ENCODE measurements at places on chromosomes 1 and 21.

DNA sequence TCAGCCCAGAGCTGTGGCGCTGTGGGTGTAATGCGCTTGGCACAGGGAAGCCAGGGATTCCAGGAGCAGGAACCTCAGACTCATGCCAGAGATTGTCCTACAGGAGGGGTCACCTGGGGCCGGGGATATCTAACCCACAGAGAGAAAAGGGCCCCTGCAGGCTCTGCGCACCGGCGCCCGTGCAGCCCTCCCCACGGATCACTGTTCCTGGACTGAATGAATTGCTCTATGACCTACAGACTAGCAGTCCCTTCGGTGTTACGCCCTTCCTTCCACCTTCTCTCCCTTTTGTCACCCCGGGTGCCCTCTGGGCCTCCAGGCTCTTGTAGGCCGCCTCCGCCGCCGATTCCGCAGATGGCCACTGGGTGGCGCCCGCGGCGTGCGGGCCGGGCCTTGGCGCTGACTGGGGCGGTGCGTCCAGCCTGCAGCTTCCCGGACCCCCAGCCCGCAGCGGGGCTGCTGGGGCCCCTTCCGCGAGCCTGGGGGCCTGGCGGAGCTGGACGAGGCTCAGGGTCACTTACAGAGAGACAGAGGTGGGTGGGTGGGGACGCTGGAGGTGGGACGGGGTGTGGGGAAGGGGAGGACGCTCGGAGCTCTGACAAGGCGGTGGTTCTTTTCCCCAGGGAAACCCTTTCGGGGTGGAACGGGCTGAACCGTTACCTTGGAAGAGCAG, 101.3 kb downstream of the IER5 start:
- DNase-seq = peak; percentile 76

- DNase-seq = no peak
Observed at GRCh38 chr1:183572721-183573120, 17.5 kb downstream of the NCF2 start.

GRCh38 chr1:19079541-19080472, 123.3 kb upstream of the IFFO2 start:
- DNase-seq = no peak

DNA sequence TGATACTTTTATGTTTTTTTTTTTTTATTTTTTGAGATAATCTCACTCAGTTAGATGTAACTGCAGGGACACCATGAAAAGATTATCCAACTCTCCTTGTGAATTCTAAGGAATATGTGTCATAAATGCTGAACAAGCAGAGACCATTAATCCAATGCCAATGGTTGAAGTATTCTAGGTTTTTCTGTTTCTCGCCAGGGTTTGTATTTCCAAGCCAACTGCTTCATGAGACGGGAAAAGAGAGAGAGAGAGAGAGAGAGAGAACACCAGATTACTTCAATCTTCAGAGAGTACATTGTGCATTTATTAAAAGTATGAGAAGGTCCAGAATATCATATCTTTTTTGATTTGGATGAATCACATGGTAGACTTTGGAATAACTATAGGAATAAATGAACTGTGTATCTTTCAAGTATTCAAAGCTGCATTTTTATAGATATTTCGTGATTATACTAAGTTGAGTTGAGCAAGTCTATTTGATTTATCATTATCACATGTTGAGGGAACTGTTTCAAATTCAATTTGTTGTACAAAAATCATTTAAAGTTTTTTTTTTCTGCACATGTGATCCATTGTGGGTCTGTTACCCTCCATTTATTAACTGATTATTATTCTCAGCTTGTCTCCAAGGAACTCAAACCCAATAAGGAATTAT, 108.4 kb downstream of the PLA2G4A start:
- DNase-seq = no peak

- peak; percentile 64 for DNase-seq
Observed at GRCh38 chr1:1407636-1408318, 684 bp upstream of the MRPL20 start.

- DNase-seq = no peak
Observed at GRCh38 chr21:24183077-24183476, 1424.2 kb downstream of the MRPL39 start.

DNA sequence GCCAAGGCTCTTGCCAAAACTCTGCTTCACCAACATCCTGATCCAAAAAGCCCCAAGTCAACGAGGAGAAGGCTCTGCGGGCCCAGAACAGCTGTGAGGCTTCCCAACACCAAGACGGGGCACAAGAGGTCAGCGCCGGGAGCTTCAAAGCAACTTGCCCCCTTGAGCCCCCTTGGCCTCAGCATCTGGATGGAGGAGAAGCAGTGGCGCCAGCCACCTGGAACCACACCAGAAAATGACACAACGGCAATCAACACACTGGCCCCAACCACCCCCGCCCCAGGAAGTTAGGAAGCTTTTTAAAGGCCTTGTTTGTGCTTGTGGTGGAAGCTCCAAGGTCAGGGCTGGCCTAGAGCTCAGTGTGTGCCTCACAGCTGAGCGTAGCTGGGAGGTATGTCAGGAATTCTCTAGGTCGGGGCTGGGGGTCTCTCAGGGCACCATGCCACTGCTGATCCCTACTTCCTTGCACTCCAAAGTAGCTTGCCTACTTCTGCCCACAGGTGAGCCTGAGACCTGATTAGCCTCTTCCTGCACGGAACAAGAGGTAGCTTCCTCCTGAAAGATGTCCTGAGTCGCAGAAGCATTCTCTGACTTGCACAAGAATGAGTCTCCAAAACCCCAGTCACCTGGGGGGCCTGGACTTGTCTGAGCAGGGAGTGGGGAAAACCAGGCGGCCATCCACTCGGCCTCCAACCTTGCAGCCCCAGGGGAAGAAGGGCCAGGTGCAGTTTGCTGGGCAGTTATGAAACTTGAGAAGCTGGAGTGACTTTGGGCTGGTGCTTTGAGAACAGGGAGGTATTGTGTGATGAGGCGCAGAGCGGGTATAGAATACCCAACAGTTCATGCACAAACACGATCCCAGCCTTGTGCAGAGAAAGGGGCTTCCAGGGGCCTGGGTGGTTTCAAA, 9.7 kb upstream of the SRP9 start:
- DNase-seq = peak; percentile 20

DNA sequence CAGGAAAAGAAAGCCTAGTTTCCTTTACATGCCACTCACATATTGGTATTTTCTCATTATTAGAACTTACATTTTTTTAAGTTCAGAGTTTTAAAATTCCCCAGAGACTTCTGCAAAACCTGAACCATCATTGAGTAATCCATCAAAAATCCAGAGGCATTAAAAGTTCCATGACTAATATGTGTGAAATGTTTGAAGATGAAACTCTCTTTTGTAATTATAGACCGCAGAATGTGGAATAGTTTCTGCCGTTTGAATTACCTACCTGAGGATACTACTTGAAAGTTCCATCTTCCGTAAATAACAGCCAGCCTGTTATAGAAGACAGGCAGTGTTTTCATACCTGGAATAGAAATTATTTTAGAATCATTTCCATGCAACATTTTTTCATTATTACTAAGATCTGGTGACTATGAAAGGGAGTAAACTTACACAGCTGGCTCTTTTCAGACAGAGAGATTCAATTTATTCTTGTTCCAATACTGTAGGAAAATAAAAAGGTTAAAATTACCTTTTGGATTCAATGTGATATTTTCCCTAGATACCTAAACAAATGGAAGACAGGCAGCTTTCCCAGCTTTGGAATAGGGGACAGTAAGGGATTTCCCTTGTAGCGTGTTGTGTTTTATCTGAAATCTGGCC, 131.4 kb downstream of the ST6GALNAC5 start:
- DNase-seq = peak; percentile 95

DNA sequence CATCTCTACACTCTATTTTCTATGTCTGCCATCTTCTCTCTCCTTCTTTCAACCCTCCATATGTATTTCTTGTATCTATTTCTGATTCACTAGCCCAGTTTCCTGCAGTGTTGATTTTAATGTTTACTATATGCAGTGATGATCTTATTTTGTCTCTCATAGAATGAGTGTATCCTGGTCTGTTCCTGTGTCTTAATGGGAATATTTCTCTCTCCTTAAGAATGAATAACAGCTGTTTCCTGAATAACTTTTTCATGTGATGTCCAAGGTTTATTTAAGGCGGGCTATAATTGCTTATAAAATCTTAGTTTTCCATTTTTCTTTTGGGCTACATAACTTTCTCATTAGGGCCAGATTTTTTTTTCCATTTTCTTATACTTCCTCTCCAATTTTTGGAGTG, 144.5 kb downstream of the C1orf21 start:
- no peak for DNase-seq

GRCh38 chr1:19643602-19644394, at the start of gene NBL1:
Gene NBL1, plus strand, starts transcription at chr1:19644311. Its CDS starts 10,720 bp downstream, at chr1:19655031.
- no peak for DNase-seq

- DNase-seq = no peak
Observed at GRCh38 chr1:64161357-64161941, 42.0 kb upstream of the UBE2U start.

GRCh38 chr1:209552406-209553264, 30.9 kb upstream of the CAMK1G start:
- no peak for DNase-seq

DNA sequence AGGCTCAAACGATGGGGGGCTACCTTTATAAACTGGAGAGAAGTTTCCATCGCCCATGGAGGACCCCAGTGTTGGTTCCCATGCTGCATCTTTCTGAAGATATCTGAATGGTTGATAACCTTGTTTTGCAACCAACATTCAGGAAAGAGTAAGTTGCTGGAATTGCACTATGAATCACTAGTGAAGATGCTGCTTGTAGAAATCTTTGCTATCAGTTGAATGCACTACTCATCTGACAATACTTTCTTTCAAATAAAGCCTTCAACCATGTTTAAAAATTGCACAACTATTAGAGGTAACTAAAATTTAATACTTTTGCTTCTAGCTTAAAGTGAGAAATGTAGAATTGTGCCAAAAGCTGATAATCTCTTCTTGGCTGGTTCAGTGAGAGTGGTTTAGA, 86.8 kb upstream of the HIVEP3 start:
- peak; percentile 14 for DNase-seq

- peak; percentile 2 for DNase-seq
Observed at GRCh38 chr1:177228693-177229065, 57.9 kb downstream of the BRINP2 start.

Measured in trophoblast cell (in vitro differentiated cells and primary cell).